ENCODE measurements at places on chromosomes 13 and 19.

DNA sequence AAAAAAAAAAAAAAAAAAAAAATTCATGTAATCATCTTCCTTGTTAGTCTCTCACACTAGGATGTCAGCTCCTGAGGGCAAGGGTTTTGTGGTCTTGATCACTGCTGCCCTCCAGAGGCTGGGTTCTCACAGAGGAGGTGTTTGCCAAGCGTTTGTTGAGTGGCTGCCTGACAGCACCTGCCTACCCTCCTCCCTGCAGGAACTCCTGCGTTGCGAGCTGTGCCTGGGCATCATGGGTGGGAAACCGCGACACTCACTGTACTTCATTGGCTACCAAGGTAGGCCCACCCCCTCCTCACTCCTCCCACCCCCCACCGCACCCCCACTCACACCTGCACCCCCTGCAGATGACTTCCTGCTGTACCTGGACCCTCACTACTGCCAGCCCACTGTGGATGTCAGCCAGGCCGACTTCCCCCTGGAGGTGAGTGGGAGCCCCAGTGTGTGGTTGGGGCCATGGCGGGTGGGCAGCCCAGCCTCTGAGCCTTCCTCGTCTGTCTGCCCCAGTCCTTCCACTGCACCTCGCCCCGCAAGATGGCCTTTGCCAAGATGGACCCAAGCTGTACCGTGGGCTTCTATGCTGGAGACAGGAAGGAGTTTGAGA lies 8.1 kb downstream of the ATG4D start:
- peaks cover 36% of the 10 kb centered on the region for H3K4me1 ChIP-seq
- peak overlapping the region; percentile 12 for H3K4me3 ChIP-seq
- no peak for DNase-seq
- H3K27ac ChIP-seq = peak overlapping the region; percentile 67
- H3K27me3 ChIP-seq = no peaks in the 10 kb centered on the region
- H3K36me3 ChIP-seq = peaks cover 66% of the 10 kb centered on the region

DNA sequence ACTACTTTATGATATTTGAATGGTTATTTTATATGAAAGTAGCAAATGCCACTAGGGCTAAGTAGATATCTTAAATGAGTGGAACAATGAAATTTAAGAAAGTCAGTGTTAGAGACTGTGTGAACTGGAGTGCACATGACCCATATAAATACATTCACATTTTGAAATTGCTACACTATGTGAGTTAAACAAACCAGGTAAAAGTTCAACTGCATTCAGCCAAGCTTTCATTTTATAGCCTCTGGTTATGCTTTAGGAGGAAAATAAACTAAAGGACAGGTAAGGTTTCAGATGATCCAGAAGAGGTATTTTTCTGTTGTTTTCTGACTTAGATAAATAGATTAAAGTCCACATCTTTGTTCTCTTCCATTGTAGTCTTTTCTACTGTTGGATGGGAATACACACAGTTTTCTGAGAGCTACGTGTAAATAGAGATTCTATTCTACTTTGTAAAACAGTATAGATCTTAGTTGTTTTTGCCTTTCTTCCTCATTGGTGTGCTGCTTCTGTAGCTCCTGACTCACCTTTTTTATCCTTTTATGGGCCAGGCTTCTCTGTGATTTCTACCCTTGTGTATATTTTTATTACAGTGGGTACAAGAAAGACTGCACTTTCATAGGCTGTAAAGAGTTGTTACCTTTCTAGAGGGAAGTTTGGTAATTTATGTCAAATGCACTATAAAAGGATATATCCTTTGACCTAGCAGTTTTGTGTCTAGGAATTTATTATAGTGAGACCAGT lies 54.6 kb upstream of the KCTD4 start:
- H3K36me3 ChIP-seq = peaks cover 13% of the 10 kb centered on the region
- H3K27ac ChIP-seq = no peak overlapping the region
- H3K4me3 ChIP-seq = no peak overlapping the region
- H3K27me3 ChIP-seq = no peaks in the 10 kb centered on the region
- no peak for DNase-seq

DNA sequence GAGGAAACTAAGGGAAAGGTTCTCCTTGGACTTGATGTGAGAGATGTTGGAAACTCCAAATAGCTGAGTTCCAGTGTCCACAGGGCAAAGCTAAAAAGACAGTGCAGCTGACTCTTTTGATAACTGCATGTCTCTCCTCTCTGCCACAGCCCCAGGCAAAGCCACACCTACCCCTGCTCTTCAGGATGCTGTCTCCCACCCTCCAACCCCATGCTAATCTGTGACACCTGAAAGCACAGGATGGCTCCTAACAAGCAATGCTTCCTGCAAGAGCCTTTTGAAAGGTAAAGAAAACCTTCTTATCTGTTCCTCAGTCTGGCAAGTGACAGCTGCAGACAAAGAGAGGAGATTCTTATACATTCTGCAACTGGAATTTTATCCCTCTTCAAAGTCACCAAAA lies 14.5 kb downstream of the SLC46A3 start:
- peaks cover 32% of the 10 kb centered on the region for H3K36me3 ChIP-seq
- H3K4me3 ChIP-seq = no peak overlapping the region
- H3K27me3 ChIP-seq = no peaks in the 10 kb centered on the region

GRCh38 chr13:37211487-37211886 lies 106.0 kb upstream of the CSNK1A1L start:
- H3K27ac ChIP-seq = no peak overlapping the region
- H3K27me3 ChIP-seq = no peaks in the 10 kb centered on the region
- H3K36me3 ChIP-seq = no peaks in the 10 kb centered on the region
- DNase-seq = no peak

- no peak for DNase-seq
- H3K27me3 ChIP-seq = peaks cover 2% of the 10 kb centered on the region
- peaks cover 7% of the 10 kb centered on the region for H3K4me1 ChIP-seq
- H3K27ac ChIP-seq = no peak overlapping the region
- H3K36me3 ChIP-seq = no peaks in the 10 kb centered on the region
These were observed 4.7 kb upstream of the UQCRFS1 start for GRCh38 chr19:29217616-29218015.

DNA sequence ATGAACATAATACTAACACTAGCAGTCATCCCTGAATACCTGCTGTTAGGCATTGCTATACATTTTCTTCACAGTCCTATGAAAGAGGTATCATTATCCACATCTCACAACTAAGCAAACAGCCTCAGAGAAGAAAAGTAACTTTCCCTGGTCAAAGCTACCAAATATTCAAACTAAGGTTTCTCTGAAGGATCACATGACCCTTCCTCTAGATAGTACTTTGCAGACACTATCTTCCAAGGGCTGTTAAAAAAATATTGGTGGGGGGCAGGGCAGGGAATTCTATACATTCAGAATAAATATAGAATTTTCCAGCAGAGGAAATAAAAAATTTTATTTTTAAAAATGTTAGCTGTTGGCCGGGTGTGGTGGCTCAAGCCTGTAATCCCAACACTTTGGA lies 3.1 kb downstream of the SLC25A30 start:
- H3K4me3 ChIP-seq = peak overlapping the region; percentile 29
- DNase-seq = no peak
- H3K36me3 ChIP-seq = peaks cover 2% of the 10 kb centered on the region
- no peak overlapping the region for H3K27ac ChIP-seq

- H3K4me3 ChIP-seq = no peak overlapping the region
- H3K27ac ChIP-seq = no peak overlapping the region
- no peaks in the 10 kb centered on the region for H3K4me1 ChIP-seq
- peaks cover 15% of the 10 kb centered on the region for H3K27me3 ChIP-seq
- no peak for DNase-seq
- H3K36me3 ChIP-seq = no peaks in the 10 kb centered on the region
These were observed 11.3 kb upstream of the POU2F2 start for GRCh38 chr19:42143341-42144234.

DNA sequence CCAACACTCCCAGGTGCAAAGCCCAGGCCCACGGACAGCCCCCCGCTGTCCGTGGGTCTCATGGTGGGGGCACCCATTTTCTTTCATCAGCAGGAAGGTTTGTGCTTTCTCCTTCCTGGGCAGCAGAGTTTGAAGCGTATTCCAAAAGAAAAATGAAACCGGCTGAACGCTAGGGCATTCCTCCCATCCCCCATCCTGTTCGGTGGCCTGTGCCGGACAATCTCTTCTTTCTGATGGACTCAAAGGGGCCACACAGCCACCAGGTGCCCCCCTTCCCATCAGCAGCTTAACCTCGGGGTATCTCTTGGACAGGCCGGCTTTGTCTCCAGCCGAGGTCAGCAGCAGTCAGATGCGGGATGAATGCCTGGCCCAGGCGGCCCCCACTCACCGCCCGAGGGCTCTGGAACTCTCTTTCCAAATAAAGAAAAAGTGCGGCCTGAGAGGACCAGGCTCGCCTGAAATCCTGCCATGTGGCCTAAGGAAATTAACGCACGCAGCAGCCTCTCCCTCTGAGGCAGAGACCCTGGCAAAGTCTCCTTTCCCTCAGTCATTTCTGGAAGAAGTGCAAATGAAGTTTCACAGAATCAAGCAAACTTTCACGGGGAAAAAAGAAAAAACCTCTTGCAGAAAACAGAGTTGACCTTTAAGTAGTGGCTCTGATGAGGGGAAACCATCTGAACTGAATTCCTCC lies 67.8 kb downstream of the RASA3 start:
- H3K4me3 ChIP-seq = peak overlapping the region; percentile 84
- H3K27ac ChIP-seq = no peak overlapping the region
- H3K27me3 ChIP-seq = no peaks in the 10 kb centered on the region
- peaks cover 36% of the 10 kb centered on the region for H3K36me3 ChIP-seq
- DNase-seq = no peak

DNA sequence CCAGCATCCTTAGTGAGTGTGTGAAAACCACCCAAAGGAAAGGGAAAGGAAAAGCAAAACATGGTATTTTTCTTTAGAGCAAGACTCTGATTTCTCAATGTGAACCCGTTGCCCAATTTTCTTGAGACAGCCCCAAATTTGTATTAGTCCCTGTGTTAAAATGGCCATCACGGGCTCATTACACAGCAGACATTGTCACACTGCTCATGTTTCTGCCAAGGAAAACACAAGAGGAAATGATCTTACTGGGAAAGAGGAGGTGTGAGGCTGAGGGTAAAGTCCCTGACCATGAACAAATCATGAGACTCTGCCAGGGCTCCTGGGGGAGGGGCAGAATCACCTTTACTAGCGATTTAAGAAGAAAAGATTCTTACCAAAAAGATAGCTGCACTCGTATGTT lies 54.4 kb downstream of the FAM124A start:
- H3K27ac ChIP-seq = no peak overlapping the region
- no peak overlapping the region for H3K4me3 ChIP-seq
- DNase-seq = no peak
- H3K36me3 ChIP-seq = no peaks in the 10 kb centered on the region
- H3K27me3 ChIP-seq = no peaks in the 10 kb centered on the region

GRCh38 chr13:41614671-41615527 lies 157.5 kb downstream of the RGCC start:
- no peak overlapping the region for H3K4me3 ChIP-seq
- no peak overlapping the region for H3K27ac ChIP-seq
- H3K36me3 ChIP-seq = peaks cover 10% of the 10 kb centered on the region
- H3K4me1 ChIP-seq = peaks cover 2% of the 10 kb centered on the region
- no peak for DNase-seq

DNA sequence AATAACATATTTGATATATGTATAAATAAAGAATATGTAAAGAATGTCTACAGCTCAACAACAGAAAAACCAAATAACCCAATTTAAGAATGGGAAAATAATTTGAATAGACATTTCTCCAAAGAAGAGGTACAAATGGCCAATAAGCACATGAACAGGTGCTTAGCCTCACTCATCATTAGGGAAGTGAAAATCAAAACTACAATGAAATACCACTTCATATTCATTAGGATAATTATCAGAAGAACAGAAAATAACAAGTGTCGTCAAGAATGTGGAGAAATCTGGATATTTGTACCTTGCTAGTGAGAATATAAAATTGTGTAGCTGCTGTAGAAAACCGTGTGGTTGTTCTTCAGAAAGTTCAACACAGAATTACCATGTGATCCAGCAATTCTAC lies 8.4 kb upstream of the SUPT20H start:
- H3K27me3 ChIP-seq = peaks cover 6% of the 10 kb centered on the region
- H3K4me3 ChIP-seq = no peak overlapping the region
- no peaks in the 10 kb centered on the region for H3K4me1 ChIP-seq
- no peak overlapping the region for H3K27ac ChIP-seq

DNA sequence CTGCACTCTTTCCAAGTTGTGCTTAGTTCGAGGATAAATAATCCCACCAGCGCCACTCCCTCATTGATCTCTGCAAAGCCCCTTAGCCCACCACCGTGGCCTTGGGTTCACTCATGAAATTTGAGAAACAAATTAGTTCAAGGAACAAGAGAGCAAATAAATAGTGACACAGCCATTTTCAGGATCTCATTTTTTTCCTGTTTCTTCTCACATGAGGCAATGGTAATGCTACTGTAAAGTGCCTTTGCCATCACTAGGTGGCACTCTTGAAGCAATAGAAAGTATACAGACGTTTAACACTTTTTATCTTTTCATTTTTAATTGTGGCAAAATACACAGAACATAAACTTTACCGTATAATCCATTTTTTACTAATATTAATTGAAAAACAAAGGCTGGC lies 76.8 kb upstream of the ZNF835 start:
- peaks cover 5% of the 10 kb centered on the region for H3K36me3 ChIP-seq
- DNase-seq = no peak
- no peaks in the 10 kb centered on the region for H3K27me3 ChIP-seq
- no peak overlapping the region for H3K27ac ChIP-seq
- no peak overlapping the region for H3K4me3 ChIP-seq
- no peaks in the 10 kb centered on the region for H3K4me1 ChIP-seq

GRCh38 chr13:96968027-96968426 lies 26.2 kb downstream of the OXGR1 start:
- no peaks in the 10 kb centered on the region for H3K27me3 ChIP-seq
- H3K4me3 ChIP-seq = no peak overlapping the region
- no peak for DNase-seq
- no peaks in the 10 kb centered on the region for H3K36me3 ChIP-seq
- H3K27ac ChIP-seq = no peak overlapping the region
- H3K4me1 ChIP-seq = no peaks in the 10 kb centered on the region

DNA sequence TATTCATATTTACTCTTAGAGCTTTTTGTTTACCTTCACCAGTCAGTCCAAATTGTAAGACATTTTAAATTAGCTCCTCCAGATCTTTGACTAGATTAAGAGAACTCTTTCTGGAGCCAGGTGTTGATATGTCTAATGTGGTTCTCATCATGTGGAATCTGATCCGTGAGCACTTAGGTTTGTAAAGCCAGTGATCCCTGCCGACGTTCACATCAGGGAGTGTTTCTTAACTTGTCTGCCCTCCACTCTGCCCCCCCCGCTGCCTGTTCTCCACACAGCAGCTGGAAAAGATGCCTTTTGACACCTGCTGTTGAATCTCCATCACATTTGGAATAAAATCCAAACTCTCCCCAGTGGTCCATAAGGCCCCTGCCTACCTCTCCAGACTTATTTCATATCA lies 17.7 kb downstream of the METTL21C start:
- H3K4me3 ChIP-seq = no peak overlapping the region
- no peak overlapping the region for H3K27ac ChIP-seq
- no peak for DNase-seq
- peaks cover 57% of the 10 kb centered on the region for H3K36me3 ChIP-seq
- H3K4me1 ChIP-seq = peaks cover 14% of the 10 kb centered on the region

DNA sequence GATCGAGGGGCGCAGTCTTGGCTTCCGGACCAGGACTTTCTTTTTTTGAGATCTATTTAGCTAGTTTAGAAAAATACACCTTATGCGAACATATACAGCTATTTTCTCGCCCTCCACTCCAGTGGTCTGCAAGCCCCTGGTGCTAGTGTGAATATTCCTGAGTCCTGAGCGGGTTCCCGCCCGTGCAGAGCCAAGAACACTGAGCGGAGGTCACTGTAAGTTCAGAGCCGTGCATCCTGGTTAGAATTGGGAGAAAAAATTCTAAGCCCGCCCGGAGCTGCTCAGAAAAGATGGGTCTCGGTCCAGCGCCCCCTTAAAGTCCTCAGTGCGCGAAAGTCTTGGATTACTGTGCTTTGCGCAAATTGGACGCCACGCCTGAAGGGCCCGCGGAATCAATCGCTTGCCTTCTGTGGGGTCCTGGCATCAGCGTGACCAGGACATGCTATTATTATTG lies 117.7 kb downstream of the KCNRG start:
- no peak overlapping the region for H3K27ac ChIP-seq
- peak overlapping the region; percentile 45 for H3K4me3 ChIP-seq
- H3K27me3 ChIP-seq = peaks cover 88% of the 10 kb centered on the region
- H3K4me1 ChIP-seq = peaks cover 32% of the 10 kb centered on the region

All from T-helper 2 cell treated with Interferon-gamma antibody and Interleukin-4, amounts not matched to agents 5 μg/mL and 100 μg/mL, for 36 hours (primary cell).